Activated CD4-positive, alpha-beta T cell treated with anti-CD3 and anti-CD28 coated beads, Interleukin-2, amount 50 U/mL, for 4 hours (primary cell): ENCODE measurements at places on chromosomes 7 and 10.

- no peak for DNase-seq
Measured at GRCh38 chr10:24485304-24485703, 238.4 kb downstream of the ARHGAP21 start.

GRCh38 chr7:85638394-85638793, 451.5 kb upstream of the SEMA3D start:
- DNase-seq: no peak

GRCh38 chr7:99737726-99738125, 2.7 kb upstream of the CYP3A7 start:
- DNase-seq: no peak

- no peak for DNase-seq
Measured at GRCh38 chr7:55515569-55516279, 56.6 kb downstream of the VOPP1 start.

- no peak for DNase-seq
Measured at GRCh38 chr7:2175091-2175490, 57.7 kb downstream of the MAD1L1 start.

GRCh38 chr7:149161241-149161848, 14.1 kb downstream of the ZNF398 start:
- no peak for DNase-seq

DNA sequence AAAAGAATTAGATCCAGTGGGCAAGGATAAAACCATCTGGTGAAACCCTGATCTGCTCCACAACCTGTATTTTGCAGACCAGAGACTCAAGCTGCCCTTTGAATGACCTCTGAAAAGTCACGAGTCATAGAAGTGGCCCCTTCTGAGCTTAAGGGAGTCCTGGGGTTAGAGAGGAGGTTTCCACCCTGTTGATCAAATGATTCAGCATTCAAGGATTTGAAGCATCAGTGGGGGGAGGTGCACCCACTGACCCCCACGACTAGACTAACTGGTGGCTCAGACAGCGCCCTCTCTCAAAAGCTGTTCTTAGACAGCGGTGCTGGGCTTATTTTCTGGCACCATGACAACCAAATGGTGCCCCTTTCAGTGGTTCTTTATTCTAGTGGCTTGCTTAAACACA, 44.3 kb downstream of the PLCE1 start:
- no peak for DNase-seq

DNA sequence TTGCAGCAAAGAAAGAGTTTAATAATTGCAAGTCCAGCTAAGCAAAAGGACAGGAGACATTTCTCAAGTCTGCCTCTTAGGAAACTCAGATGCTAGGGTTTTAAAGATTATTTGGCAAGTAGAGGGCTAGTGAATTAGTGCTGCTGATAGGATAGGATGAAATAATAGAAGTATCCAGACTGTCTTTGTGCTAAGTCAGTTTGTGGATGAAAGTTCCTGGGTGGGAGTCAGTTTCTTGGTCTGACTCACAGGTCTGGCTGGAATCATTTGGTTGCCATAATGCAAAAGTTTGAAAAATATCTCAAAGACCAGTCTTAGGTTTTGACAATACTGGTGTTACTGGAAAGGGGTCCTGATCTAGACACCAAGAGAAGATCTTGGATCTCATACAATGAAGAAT, 42.6 kb upstream of the INHBA start:
- no peak for DNase-seq

DNA sequence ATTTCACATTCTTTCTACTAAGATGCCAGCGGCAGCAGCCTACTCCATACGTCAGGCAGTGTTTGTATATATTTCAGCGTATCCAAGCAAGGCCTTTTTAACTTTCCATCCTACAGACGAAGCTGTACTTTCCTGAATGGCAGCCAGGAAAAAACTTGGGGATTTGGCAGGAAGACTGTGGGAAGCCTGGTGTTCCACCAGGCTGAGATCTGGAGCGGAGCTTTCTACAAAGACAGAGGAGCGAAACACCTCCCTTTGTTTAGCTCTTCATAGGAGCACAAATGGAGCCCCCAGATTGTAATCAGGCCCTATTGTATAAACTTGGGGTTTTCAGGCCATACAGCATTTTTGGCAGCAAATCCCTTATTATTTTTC, 143.8 kb downstream of the TES start:
- no peak for DNase-seq

GRCh38 chr10:68989317-68989990, 851 bp downstream of the KIFBP start:
- no peak for DNase-seq

DNA sequence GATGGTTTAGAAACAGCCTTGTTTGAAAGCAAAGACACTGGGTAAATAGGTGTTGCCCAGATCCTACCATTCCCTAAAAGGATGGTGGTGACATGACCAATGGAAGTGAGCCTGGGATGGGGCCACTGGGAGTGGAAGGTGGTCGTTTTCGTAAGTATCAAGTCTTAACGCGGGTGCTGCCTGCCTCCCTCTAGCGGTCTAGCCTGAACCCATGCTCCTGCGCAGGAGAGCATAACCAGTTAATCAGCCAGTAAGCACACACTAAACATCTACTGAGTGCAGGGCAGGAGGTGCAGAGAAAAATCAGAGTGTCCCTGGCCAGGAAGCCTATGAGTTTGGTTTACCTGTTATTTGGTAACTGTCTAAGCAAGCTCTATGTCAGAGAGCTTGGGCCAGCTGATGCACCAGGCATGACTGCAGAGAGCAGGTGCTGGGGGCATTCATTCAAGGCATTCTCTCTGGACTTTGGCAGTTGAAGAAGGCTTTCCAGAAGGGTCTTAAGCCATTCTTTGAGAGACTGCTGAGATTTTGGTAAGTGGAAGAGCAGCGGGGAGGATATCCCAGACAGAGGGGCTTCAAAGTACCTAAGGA, 930 bp downstream of the GARIN1A start:
- no peak for DNase-seq

- DNase-seq: no peak
Measured at GRCh38 chr7:45130910-45131309, 19.4 kb upstream of the TBRG4 start.

- no peak for DNase-seq
Measured at GRCh38 chr7:91979590-91979989, 38.9 kb downstream of the AKAP9 start.

GRCh38 chr10:23912884-23913404, 296.0 kb upstream of the KIAA1217 start:
- DNase-seq: no peak

DNA sequence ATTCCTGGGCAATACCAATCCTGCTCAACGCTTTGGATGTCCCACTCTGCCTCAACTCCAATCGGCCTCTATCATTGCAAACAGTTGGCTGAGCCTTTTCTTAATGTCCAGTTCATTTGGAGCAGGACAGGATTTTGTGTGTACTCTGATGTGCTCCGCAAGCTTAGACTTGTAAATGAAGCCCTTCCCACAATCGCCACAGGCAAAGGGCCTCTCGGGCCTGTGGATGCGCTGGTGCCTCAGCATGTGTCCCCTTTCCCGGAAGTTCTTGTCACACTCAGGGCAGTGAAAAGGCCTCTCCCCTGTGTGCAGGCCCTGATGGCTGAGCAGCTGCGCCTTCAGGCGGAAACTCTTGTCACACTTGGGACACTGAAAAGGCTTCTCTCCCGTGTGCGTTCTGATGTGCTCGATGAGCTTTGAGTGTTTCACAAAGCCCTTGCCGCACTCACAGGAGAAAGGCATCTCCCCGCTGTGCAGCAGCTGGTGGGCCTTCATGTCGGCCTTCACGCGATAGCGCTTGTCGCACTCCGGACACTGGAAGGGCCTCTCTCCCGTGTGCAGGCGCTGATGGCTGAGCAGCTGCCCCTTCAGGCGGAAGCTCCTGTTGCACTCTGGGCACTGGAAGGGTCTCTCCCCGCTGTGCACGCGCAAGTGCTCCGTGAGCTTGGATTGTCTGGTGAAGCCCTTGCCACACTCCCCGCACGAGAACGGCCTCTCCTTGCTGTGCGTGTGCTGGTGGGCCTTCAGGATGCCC, 20.0 kb downstream of the ZNF786 start:
- DNase-seq: no peak

- no peak for DNase-seq
Measured at GRCh38 chr10:19683356-19683755, 132.9 kb upstream of the PLXDC2 start.

- DNase-seq: no peak
Measured at GRCh38 chr7:122203814-122204213, 59.8 kb upstream of the AASS start.

DNA sequence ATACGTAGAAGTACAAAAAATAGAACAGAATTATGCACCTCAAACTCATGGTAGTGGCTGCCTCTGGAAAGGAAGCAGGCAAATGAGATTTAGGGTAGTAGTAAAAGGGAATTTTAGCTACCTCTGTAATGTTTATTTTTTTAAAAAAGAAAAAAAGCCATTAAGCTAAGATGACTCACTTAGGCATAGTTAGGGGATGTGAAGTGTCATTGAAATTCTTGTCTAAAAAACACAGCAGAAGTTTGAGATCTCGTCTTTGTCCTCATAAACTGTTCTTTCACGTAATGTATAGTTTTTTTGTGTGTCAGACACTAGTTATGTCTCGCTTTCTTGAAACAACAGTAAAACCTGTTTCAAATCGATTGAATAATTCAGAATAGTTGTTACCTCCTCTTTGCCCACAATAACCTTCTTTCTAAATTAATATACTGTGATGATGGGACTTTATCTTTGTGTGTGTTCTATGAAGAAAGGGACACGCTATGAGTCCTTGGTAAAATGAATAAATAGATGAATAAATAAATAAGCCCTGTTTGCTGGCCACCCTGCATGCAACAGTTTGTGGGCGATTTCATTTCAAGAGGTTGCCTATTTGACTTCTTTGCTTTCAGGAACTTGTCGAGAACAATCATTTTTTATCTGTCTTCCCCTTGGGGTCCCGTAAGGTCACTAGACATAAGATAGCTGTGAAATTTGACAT, 14.5 kb upstream of the FBXW4 start:
- no peak for DNase-seq

DNA sequence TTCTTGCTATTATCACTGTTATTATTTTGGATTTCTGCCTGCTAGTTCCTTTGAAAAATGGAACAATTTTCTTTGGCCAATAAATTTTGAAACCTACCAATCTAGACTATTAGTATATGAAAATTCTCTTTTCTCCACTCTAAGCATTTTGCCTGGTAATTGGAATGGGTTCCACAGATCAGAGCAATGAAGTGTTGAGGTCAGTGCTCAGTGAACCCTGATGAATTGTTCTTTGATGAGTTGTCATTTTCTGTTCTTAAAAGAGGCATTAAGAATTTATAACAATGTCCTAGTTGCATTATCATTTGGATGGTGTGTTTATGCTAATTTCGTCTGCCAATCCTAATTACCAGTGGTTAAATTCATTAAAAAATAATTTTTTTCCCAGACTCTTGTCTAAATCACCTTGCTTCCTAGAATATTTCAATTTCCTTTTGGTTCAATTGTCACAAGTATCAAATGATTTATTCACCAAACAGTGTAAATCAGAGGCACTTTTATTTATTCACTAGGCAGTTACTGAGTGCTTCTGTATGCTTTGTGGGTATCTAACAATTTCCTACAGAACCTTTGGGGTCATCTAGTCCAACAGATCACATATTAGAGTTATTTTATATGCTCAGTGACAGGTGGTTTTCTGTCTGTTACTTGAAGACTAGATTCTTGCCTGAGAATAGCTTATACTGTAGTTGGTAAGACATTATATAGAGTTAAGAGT, 239.0 kb downstream of the DNAJB9 start:
- no peak for DNase-seq

DNA sequence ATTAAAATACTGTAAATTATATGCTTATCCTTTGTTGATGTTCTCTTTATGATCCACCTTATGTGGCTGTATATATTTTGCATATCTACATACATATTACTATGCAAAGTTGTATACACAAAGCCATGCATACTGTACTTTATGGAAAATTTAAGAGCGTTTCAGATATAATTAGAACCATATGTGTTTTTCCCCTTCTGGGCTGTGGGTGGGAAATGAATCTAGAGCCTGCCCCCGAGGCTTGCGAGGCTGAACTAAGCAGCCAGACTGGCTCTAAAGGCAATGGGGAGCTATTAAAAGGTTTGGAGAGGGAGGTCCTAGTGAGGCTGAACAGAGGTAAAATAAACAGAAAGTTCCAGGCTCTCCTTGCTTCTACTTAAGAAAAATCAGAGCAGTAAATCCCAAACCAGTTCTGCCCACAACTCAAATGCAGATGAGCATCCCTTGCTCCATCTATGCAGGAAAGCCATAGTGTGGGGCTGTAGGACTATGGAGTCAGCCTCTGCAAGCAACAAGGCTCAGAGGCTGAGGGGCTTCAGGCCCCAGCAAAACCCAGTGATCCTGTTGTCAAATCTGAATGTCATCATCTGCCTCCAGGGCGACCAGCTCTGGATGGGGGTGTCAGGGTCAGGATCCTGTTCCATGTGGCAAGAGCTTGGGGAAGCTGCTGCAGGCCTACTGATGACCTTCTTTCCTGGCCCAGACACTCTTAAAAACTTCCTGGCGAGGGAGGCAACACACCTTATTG, 14.1 kb upstream of the DDIT4 start:
- DNase-seq: no peak

- no peak for DNase-seq
Measured at GRCh38 chr7:92584953-92585352, 5.2 kb downstream of the FAM133B start.

DNA sequence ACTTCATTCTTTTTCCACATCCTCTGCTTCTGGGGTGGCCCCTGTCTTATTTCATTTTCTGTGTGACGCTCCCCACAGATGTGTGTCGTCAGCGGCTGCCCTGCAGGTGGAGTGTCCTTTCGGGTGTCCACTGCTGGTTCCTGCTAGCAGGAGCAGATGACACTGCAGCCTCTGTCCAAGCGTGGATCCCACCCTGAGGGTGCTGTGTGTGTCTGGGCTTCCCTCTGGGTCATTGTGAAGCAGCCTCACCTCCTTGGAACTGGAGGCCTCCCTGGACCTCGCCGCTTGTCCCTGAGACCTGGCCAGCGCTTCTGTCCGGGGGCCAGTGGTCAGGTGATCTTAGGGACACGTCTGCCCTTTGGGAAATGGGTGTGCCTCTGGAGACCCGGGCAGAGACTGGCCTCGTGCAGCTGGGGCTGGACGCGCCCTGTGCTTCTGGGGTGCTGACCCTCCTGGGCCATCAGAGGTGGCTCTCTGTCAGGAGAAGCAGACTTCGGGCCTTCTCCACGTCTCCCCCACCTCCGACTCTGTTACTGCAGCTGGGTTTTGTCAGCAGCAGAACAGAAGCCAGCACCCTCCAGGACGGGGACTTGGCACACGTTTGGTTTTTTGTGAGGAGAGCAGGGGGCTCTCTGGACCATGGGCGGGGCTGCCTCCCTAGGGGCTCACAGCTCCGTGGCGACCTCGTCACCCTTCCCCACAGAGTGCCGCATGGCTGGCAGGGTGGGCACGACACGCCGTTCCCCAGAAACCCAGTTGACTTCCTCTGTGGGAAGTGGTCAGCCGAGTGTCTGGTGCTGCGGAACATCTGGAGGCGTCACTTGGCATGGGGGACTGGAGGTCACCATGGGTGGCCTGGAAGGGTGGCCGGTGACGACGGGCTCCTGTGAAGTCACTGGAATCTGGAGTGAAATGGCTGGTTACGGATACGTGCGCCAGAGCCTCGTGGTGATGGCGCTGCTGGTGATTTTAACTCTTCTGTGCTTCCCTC, 48.4 kb downstream of the INPP5A start:
- DNase-seq: no peak

GRCh38 chr7:34315032-34315431, 343.0 kb upstream of the NPSR1 start:
- DNase-seq: no peak
